ENCODE measurements at places on chromosomes 6 and 20.

- DNase-seq = no peak
Measured at GRCh38 chr20:47007826-47008655, 113.4 kb downstream of the EYA2 start.

DNA sequence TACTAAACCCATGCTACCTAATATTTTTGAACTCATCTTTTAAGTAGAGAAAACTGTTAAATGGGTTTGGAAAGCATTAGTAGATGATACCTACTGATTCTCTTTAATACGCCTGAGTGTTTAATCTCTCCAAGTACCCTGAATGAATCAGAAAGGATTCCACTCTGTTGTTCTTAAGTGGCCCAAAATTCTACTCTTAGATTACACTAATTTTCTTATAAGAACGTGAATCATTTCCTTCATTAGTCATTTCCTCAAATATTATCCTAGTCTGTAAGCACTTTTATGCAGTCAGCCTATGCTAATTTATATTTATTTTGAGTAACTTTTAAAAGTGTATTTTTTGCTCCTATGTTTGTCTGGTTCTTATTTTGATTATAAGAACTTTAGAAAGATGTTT lies 380.0 kb downstream of the BTBD9 start:
- no peak for DNase-seq

GRCh38 chr20:34579979-34580940 lies 21.7 kb downstream of the MAP1LC3A start:
- no peak for DNase-seq

- DNase-seq = no peak
Measured at GRCh38 chr20:363319-364078, 16.6 kb downstream of the NRSN2 start.

GRCh38 chr6:43075670-43076463 lies at the start of gene PTK7:
Gene PTK7, plus strand, starts transcription at chr6:43076314. Its CDS starts 175 bp downstream, at chr6:43076489.
- peak; percentile 38 for DNase-seq

DNA sequence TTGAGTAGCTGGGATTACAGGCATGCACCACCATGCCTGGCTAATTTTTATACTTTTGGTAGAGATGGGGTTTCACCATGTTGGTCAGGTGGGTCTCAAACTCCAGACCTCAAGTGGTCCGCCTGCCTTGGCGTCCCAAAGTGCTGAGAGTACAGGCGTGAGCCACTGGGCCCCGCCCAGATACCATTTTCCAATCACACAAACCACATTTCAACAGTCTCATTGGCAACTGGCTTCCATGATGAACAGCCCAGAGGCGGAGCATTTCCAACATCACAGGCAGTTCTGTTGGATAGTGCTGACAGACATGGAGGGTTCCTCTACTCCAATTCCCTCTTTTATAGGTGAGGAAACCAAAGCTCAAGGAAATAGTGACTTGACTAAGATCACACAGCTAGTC lies 43.9 kb upstream of the PLCB4 start:
- no peak for DNase-seq

GRCh38 chr20:42907730-42908129 lies 282.0 kb downstream of the PTPRT start:
- DNase-seq = no peak

GRCh38 chr20:43761386-43762340 lies 34.9 kb upstream of the GTSF1L start:
- no peak for DNase-seq

DNA sequence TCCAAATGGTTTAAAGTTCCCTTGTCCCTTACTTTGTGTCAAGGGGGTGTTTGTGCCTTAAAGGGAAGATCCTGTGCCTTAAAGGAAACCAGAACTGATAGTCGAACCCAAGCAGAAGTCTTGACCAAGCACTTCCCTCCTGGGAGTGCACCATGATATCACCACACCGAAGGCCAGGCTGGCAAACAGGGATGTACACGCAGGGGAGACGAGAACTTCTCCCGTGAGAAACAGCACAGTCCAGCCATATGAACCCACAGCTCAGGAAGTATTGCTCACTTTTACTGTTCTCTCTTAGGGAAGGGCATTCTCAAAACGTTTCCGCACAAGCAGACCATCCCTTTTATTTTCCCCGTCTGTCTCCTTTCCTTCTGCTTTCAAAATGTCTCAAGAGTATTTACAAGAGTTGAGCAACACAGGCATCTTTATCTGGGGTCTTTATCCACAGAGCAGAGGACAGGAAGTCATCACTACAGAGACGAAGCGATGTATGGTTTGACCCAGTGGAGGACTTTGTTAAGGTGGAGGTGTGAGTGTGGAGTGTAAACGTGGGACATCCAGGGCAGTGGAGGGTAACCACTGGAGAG lies 12.8 kb upstream of the SERPINB1 start:
- DNase-seq = no peak

DNA sequence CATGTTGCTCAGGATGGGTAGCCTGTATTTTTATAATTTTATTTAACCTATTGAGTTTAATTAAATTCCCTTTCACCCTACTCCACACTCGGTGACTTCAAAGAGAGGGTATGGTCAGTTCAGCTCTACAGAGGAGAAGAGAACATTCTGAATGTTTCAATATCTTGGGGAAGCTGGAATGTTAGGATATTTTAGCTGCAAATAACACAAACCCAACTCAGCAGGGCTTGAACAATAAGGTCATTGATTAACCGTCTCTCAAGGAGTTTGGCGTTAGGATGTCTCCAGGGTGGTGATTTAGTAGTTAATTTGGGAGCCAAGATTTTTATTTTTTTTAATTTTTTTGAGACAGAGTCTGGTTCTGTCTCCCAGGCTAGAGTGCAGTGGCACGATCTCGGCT lies 143.6 kb upstream of the SALL4 start:
- DNase-seq = no peak

DNA sequence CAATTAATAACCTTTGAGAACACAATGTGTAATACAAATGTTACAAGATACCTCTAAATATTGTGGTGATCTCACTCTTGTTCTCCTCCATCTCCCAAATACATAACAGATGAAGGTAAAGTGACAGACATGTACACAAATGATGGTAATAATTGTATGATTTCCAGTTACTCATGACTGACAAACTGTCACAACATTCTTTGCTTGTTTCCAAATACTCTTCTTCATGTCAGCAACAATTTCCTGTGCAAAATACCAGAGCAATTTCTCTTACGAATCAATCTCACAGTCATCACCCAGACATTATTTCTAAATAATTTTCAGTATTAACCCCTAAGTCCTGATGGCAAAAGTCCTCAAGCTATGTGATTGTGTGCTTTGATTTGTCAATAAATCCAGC lies 92.9 kb downstream of the RPS12 start:
- DNase-seq = no peak

GRCh38 chr6:37176268-37177076 lies 6.5 kb downstream of the PIM1 start:
- DNase-seq = no peak

- DNase-seq = no peak
Measured at GRCh38 chr6:137339929-137340559, 120.9 kb upstream of the IFNGR1 start.

DNA sequence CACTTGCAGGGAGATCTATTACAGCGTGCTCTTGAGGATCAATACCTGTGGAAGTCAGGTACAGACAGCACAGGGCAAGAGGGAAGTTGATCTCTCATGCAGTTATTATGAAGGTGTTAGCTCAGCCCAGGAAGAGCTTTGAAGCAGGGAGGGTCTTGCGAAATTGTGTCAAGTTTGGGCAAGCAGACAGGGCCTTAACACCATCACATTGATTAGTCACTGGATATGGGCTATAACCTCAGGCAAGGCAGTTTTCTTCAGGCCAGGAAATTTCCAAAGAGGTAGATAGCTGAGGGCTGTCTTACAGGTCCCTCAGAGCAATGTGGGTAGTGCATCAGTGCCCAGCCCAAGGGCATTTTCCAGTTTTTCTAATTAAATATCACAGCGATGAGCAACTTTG lies 643.8 kb downstream of the DHX35 start:
- DNase-seq = no peak

DNA sequence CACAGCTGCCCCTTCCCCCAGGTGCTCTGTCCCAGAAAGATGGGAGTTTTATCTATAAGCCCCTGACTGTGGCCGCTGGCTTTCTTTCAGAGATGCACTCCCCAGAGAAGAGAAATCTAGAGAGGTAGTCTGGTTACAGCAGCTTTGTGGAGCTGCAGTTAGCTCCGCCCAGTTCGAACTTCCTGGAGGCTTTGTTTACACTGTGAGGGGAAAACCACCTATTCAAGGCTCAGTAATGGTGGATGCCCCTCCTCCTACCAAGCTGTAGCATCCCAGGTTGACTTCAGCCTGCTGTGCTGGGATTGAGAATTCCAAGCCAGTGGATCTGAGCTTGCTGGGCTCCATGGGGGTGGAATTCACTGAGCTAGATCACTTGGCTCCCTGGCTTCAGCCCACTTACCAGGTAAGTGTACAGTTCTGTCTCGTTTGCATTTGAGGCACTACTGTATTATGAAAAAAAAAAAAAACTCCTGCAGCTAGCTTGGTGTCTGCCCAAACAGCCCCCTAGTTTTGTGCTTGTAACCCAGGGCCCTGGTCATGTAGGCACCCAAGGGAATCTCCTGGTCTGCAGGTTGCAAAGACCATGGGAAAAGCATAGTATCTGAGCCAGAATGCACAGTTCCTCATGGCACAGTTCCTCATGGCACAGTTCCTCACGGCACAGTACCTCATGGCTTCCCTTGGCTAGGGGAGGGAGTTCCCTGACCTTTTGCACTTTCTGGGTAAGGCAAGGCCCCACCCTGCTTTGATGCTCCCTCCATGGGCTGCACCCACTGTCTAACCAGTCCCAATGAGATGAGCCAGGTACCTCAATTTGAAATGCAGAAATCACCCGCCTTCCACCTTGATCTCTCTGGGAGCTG lies 275.0 kb downstream of the CENPW start:
- DNase-seq = no peak

DNA sequence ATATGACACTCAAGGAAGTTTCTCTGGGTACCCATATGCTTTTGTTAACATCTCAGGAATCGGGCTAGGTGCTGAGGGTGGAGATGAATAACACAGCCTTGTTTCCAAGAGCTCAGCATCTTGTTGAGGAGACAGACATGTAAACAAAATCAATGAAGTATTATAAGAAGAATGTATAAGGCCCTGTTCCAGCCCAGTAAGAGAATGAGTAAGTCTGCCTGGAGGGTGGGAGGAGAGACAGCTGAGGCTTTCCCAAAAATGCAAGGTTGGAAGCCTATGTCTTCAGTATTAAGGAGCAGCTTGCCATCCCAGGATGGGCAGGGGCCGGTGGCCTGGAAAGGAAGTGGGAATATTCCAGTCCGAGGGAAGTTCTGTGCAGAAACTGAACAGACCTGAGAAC lies 615.3 kb upstream of the BTBD3 start:
- DNase-seq = no peak

DNA sequence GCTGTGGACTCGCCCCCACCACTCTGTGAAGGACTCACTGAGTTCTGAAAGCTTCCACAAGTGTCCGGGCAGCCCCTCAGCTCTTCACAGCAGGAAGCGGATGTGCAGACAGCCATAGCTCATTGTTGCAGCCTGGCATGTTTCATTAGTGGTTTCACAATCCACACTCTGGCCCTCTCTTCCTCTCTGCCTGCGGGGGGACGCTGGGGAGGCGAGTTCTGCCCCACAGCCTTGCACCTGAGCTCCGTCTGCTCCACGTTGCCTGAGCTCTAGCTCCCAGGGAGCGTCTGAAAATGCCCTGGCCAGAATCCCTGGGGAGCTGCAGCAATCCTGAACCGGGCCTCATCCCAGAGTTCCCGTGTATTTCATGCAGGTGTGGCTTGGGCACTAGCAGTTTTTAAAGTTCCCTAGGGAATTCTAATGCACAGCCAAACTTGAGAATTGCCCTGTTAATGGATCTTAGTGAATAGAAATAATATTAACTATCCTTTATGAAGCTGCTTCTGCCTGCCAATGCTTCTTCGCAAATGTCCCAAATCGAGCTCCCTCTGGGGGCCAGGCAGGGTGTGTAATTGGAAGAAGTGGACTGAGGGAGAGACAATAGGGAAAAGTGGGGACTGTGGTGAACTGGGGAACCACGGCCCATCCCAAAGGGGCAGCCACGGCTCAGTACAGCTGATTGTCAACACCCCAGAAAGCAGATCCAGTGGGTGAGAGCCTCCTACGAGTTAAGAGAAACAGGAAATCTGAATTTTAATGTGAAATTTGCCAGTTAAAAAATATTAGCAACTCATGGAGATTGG lies 51.5 kb downstream of the CTCFL start:
- no peak for DNase-seq

- no peak for DNase-seq
Measured at GRCh38 chr6:83226517-83226916, 33.4 kb downstream of the RWDD2A start.

- no peak for DNase-seq
Measured at GRCh38 chr6:138468320-138469015, 30.8 kb downstream of the NHSL1 start.

DNA sequence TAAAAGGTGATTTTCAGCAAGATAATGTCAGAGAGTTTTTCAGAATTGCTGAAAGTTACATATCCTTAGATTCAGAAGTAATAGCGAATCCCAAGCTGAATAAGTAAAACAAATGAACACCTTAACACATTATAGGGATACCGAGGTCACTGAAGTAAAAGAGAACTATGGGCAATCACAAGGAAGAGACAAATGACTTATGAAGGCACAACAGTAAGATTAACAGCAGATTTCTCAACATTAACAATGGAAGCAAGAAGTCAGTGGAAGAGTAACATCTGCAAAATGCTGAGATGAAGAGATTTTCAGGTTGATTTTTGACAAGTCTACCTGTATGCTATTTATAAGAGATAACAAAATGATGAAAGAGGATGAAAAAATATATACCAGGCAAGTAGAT lies 86.1 kb upstream of the EZR start:
- no peak for DNase-seq

DNA sequence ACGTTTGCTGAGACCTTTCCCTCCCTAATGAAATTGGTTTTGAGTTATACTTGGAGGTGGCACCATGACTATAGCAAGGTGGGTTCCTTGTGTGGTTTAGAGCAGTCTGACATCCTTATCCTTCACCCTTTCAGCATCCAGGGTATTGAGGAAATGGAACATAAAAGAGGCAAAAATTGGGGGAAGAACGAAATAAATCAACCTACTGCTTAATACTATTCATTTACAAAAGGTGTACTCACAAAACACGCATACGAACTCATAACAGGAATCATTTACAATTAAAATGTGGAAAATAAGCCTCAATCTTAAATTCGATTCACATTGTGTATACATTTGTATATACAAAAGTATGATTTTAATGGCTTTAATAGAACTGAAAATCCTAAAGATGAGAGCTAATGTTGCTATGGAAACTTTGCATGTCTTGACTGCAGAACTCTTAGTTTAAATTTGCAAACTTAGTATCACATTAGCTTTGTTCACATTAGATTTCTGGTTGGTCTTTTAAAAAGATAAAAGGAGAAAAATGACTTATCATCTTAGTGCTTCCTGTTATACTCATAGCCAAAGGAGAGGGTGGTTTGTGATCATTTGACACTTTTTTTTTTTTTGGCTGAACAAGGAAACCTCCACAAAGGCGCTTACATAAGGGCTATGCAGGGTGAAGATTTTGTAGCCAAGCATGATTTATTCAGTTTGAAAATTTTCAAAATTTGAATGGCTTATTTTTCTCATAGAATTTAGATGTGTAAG lies 76.1 kb upstream of the ATXN1 start:
- DNase-seq = no peak

GRCh38 chr6:131305037-131305850 lies 170.0 kb downstream of the AKAP7 start:
- no peak for DNase-seq

Measured in activated naive CD4-positive, alpha-beta T cell treated with anti-CD3 and anti-CD28 coated beads, Interleukin-2, amount 50 U/mL, for 16 hours (primary cell).